SK-MEL-5 (cell line): ENCODE measurements at places on chromosomes 6 and 20.

DNA sequence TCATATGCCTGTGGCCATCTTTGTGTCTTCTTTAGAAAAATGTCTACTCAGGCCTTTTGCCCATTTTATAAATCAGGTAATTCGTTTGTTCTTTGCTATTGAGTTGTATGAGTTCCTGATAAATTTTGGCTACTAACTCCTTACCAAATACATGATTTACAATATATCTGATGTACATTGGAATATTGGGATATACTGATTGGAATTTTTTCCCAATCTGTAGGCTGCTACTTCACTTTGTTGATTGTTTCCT, 39.2 kb downstream of the BACH2 start:
- DNase-seq, result no peak

GRCh38 chr6:127453845-127454619, 5.2 kb downstream of the KIAA0408 start:
- no peak for DNase-seq

GRCh38 chr6:139290787-139291311, 949 bp downstream of the TXLNB start:
- DNase-seq, result peak; percentile 47

GRCh38 chr6:42724825-42725224, 2.4 kb upstream of the PRPH2 start:
- no peak for DNase-seq

DNA sequence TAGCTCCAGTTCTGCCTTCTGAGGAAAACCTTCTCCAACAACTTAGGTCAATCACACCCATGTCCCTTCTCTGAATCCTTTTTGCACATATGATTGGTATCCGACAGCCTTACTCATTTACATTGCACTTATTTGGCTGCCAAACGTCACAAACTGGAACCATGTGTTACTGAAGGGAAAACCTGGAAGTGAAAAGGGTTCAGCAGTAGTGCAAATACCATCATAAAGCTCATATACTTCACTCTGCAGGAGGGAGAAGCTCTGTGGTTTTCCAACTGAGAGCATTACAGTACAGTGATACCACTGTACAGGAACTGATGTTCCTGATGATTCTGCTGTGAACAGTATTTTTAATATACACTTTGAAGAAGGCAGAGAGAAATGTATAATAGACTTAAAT, 87.8 kb downstream of the SLC16A10 start:
- no peak for DNase-seq

DNA sequence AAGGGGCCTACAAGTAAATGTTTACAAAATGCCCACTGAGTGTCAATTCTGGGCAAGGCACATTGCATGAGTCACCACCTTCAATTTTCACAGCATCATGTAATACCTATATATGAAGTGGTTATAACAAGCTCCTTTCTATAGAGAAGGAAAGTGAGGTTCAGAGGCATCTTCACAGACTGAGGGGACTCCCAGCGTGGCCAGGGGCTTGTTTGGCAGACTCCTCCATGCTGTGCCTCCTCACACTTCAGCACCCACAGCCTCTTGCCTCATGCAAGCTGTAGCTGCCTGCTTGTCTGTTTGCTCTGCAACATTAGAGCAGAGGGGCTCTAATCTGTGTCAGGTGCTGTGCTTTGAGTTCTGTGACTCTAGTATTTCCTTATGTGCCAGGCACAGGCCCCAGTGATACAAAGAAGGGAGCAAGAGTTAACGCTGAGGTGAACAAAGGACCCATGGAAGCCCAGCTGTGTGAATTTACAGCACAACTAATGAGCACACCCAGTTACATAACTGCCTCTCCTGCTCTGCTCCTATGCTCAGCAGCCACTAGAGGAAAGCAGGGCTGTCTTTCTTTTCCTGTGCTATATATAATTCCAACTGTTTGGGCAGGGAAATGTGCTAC, 72.3 kb downstream of the ZHX3 start:
- DNase-seq, result no peak

DNA sequence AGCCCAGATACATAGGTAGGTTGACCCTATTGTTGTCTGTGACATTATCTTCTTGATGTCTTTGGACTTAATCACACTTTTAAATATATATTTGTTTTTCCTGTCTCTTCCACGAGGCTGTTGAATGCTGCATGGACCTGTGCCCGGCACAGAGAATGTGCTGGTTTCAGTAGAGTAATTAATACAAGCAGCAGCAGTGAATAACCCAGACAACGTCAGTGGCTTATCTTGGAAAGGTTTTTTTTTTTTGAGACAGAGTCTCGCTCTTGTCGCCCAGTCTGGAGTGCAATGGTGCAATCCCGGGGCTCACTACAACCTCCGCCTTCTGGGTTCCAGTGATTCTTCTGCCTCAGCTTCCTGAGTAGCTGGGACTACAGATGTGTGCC, 108.2 kb downstream of the CDH26 start:
- DNase-seq, result no peak

GRCh38 chr20:51481341-51481914, 61.1 kb downstream of the NFATC2 start:
- no peak for DNase-seq

DNA sequence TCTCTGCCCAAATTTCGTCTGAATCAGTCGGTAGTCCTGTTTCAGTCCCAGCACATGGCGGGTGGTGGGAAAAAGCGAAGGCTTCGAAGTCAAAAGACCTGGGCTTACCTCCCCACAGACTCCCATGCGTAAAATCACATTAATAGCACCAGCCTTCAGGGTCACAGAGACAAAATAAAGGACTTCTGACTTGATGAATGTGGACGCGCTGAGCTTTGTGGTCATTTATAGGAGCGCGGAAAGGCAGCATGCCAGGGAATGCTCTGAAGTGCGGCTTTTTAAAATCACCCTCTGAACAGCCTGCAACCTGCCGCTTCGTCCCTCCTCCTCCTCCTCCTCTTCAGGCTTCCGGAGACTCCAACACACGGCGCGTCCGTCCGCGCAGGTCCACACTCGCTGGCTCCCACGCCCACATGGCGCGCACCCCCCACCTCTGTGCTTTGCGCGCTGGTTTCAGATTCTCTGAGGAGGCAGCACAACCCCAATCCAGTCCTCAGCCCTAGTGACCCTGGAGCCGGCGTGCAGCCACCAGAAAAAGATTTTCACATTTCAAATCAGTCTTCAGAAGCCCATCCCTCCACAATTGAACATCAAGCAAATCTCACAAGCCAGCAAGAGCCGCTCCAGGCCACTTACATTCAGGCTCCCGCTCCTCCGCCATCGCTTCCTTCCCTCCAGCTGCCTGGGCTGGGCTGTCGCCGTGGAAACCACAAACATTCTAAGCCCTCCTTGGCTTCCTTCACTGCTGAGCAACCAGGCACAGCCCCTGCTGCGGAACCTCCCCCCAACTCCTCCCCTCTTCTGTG, at the start of gene C6orf118:
C6orf118 (minus strand) TSS at position 680 of the 806 bp plus-strand sequence; CDS start at position 661, 19 bp downstream.
- peak; percentile 47 for DNase-seq

DNA sequence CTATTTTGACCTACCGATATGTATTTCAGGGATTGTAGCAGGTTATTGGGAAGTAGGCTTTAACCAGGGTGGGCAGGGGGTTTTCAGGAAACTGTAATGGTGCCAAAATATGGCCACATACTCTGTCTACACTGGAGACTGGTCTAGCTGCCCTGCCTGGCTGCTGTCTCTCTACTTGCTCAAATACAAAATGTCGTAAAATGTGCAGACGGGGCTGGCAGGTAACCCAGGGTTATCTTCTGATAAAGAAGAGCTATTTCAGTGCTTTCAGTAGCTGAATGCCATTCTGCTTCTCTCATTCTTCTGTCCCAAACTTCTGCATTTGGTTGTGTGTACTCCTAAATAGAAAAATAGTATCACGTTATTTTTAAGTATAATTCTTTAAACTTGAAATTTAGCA, 616.2 kb downstream of the EPM2A start:
- no peak for DNase-seq

GRCh38 chr6:106177786-106178185, 91.7 kb downstream of the PRDM1 start:
- no peak for DNase-seq

DNA sequence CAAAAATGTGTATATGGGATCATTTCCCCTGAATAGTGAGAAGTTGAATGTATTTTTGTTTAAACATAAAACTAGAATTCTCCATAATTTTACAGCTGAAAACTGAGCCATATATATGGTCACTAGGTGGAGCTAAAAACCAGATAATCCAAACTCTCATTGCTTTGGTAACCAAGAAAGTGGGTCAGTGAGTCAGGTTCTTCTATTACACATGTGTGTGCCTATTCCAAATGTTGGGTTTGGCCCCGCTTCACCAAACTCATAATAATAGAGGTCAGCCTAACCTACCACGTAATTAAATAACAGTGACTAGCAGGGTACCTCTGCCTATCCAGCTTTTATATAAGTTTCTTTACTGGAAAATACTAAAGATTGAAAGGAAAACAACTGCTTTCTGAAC, 19.3 kb upstream of the RNGTT start:
- DNase-seq, result peak; percentile 73

GRCh38 chr6:89387516-89388201, 24.4 kb downstream of the RRAGD start:
- DNase-seq, result no peak

DNA sequence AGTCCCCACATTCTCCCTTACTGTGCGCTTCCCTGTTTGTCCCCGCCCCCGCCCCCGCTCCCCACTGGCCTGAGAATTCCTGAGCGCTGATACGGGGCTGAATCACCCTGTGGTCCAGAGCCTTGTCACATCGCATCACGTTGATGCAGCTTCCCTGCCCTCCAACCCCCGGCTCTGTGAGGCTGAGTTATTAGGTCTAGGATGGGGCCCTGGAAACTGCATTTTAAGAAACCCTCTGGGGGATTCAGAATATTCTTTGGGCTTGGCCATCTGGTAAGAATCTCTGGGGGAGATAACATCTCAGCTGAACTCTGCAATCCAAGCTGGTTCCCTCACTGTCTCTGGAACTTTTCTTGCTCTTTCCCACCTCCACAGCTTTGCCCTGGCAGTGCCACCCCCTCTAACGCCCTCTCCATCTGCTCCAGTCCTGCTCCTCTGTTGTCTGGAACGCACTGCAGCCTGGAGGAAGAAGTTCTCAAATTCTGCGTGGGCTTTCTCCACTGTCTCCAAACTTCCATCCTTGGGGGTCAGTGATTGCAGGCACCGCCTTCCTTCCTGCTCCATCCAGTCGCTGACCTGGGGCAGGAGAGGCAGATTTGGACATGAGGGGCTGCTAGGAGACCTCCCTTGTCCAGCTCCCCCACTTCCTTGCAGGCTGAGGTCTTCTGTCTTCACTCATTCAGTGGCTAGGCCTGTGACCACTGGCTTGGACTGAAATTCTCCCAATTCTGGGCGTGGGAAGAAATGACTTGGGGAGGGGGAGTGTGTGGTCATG, 42.6 kb downstream of the KIAA1755 start:
- no peak for DNase-seq

DNA sequence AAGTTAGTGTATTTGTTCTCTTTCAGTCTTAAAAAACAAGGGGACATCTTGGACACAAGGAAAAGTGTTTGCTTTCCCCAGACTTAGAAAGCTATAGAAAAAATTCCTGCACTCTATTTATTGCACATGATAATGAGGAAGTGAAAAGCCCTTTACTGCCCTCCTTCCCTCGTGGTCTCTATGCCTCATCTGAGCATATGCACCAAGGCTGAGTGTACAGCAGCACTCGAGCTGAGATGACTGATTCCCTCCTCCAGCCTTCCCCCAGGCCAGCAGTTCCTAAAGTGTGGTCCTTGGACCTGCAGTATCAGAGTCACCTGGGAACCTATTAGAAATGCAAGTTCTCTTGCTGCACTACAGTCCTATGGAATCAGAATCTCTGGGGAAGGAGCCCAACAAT, 14.3 kb upstream of the LAMP5 start:
- no peak for DNase-seq

GRCh38 chr6:122548281-122548680, 61.9 kb upstream of the PKIB start:
- no peak for DNase-seq

DNA sequence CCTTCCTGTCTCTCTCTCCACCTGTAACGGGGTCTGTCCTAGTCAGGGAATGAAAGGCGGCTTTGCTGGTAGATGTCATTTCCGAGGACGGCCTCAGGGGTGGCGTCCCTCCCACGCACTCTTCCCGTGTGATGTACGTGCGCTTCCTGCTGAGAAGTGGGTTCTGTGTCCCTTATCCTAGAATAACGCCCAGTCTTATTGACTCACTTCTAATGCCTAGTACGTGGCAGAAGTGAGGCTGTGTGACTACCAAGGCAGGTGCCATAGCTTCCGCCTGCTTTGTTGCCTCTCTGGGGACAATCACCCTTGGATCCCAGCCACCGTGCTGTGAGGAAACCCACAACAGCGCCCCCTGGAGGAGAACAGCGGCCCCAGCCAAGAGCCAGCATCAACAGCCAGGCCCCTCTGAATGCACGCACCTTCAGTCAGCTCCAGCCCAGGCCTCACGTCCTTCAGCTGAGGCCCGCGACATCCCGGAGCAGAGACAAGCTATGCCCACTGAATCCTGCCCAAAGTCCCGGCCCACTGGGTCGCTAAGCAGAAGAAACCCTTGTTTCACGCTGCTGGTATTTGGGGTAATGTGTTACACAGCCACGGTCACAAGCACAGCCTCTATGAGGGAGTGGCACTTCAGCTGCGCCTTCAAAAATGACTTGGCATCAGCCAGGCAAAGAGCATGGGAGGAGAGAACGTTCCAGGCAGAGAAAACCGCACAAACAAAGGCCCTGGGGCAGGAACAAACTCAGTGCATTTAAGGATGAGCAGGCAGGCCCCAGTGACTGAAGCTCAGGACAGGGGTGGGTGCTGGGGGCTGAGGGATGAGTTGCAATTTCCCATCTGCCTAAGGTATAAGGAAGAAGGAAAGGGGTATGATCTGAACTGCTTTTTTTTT, 224.2 kb downstream of the NFATC2 start:
- peak; percentile 60 for DNase-seq

GRCh38 chr20:33773412-33774089, 37.6 kb upstream of the CHMP4B start:
- no peak for DNase-seq

DNA sequence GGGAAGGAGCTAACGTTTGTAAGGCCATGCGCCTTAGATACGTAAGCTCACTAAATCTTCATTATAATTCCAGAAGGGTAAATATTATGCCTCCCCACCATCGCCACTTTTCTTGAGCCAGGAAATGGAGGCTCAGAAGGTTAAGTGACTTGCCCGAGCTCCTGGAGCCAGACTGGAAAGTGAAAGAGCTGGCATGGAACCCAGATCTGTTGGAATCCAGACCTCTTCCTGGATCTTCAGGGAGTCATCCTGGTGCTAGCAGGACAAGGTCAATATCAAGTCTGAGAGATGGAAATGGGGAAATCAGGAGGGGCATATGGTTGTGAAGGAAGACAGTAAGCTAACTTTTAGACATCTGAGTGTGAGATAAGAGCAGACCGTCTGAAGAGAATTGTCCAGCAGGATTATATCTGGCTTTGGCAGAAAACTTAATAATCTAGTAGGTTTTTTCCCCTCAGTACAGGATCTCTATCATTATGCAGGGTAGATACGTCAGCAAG, 6.2 kb downstream of the TMEM200A start:
- no peak for DNase-seq

- peak; percentile 55 for DNase-seq
These were observed 166.6 kb upstream of the MARCKS start for GRCh38 chr6:113690281-113691259.
